Heart right ventricle (tissue), 16 donors: ENCODE measurements at places on chromosomes 4 and X. TPM values are rescaled to one million over a fixed set of nuclear protein-coding genes. Genes with fewer than 3 reads are reported as not detected.

The MAB21L2 gene
- total RNA-seq, result 0.11 TPM

- DNase-seq, result no peak
These were observed 132.4 kb downstream of the RPA4 start for GRCh38 chrX:97016106-97016505.

DNA sequence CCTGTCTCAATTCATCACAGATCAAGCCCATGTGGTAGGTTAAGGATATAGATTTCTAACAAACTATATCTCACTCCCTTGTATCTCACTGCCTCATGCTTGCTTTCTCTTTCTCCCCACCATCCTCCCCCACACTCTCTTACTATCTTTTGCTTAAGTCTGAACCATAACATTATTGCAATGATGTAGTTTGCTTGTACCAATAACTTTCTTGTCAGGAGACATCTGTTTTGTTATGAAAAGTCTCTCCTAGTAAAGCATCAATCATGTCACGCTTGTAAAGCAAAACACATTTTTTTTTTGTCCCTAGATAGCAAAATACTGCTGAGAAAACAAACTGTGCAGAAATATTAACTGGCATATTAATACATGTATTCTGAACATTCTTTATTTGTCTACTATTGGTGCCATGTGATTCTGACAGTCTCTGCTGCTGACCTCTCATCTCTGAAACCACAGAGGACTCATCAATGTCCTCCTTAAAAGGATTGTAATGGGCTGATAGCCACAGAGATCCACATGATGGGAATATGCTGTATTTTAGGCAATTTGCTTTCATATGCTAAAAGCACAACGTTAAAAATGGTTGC, 217.5 kb downstream of the VEGFC start:
- DNase-seq, result no peak

DNA sequence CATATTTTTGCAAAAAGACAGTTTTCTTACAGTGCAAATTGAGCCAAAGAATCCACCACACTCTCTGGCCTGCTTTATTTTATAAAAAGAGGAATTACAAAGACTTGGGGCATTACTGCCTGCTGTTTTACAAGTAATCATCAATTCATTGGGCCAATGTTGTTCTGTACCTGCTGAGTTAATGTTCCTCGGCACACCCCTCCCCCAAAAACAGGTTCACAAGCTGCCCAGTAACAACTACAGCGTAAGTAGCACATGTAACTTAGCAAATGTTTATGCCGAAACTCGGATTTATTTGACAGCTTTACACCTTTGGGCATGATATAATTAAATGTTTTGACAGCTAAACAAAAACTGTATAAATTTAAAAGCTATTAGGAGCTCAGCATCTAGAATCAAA, 214.6 kb upstream of the MAB21L2 start:
- DNase-seq, result no peak

- no peak for DNase-seq
These were observed 216.4 kb upstream of the TET2 start for GRCh38 chr4:104930298-104930697.

The TRAM1L1 gene
- total RNA-seq, result 0.92 TPM

The MAGED4B gene
- total RNA-seq, result 0.89 TPM

The ADH1C gene
- total RNA-seq, result 2.2 TPM

GRCh38 chr4:73828956-73829355, 7.5 kb upstream of the CXCL6 start:
- no peak for DNase-seq

- no peak for DNase-seq
These were observed 72.5 kb upstream of the KCNIP4 start for GRCh38 chr4:22021106-22021505.

The SYNPO2 gene
- total RNA-seq, result 319 TPM

The MAGEE1 gene
- 3.8 TPM for total RNA-seq

DNA sequence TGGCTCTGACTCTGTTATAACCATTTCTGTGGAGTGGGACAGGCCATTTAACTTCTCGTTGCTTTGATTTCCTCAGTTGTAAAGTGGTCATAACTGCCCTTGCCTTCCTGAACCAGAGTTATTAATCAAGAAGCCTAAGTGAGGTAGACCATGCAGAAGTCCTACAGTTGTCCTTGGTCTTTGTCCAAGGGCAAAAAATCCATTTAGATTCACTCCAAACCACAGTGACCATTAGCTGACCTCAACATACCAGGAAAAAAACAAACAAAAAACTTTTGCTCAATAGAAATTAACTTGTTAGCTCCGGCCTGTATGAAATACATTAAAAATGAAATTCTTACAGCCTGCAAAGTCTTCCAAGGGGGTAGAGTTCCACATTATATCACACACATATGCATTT, 52.7 kb downstream of the TBC1D9 start:
- DNase-seq, result no peak

GRCh38 chrX:16223385-16223784, 56.1 kb downstream of the MAGEB17 start:
- DNase-seq, result no peak

The CLDN22 gene
- not detected for total RNA-seq

DNA sequence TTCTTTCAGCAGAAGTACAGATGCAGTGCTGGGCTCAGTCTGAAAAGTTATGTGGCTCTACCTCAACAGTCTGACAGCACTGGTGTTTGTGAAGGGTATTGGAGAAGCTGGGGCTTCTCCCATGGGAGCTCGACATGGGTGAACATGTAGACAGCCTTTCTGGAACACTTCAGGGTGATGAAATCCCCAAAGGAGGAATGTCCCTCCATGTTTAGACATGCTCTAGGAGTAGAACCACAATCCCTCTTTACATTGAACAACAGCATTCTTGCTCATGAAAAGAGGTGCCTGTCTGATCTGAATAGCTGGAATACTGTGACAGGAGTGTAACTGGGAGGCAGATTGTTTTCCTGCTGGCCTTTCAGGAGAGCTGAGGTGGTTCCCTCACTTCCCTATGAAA, 53.8 kb upstream of the NAP1L2 start:
- DNase-seq, result no peak

The DCAF12L1 gene
- not detected for total RNA-seq

The PNMA3 gene
- total RNA-seq, result 2.8 TPM

The PABPC5 gene
- 0.56 TPM for total RNA-seq

The FHDC1 gene
- 0.17 TPM for total RNA-seq

- peak; percentile 74 for DNase-seq
These were observed 1.7 kb downstream of the PRAF2 start for GRCh38 chrX:49071877-49072711.

GRCh38 chr4:7003176-7003878, 39.8 kb upstream of the TADA2B start:
- no peak for DNase-seq

- DNase-seq, result peak; percentile 48
These were observed 22.8 kb downstream of the IL1RAPL1 start for GRCh38 chrX:28609917-28610613.
